Fibroblast of lung (primary cell): ENCODE measurements at places on chromosomes 2 and 18. TPM values are rescaled to one million over a fixed set of nuclear protein-coding genes. Genes with fewer than 3 reads are reported as not detected.

TRAK2 gene
- total RNA-seq = 72.9 and 81.1 TPM in 2 replicates

WNT6 gene
- total RNA-seq = not detected in 2 replicates

CDH7 gene
- not detected in 2 replicates for total RNA-seq

PPP1R1C gene
- total RNA-seq = 0.50 and 0.77 TPM in 2 replicates

PLEK gene
- not detected in 2 replicates for total RNA-seq

MTCL1 gene
- total RNA-seq = 38.0 and 56.0 TPM in 2 replicates
